ENCODE measurements at places on chromosomes 6 and 20.

DNA sequence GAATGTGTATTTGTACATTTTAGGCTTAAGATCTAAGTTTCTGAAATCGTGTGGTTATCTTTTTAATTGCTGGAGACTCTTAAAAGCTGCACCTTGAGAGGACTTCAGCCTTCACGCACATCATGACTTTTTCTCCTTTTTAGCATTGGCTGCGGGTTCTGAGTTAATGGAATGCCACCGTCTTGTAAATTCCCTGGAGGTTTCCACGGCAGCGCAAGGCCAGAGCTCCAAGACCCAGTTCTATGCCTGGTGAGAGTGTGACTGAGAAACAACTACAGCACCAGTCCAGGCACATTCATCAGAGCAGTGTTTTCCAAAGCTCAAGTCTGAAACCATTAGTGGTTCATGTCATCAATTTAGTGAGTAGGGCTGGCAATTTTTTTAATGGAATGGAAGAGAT, 23.0 kb downstream of the PRR18 start:
- DNase-seq = no peak

- no peak for DNase-seq
Measured at GRCh38 chr20:57414867-57415592, 23.8 kb downstream of the RBM38 start.

DNA sequence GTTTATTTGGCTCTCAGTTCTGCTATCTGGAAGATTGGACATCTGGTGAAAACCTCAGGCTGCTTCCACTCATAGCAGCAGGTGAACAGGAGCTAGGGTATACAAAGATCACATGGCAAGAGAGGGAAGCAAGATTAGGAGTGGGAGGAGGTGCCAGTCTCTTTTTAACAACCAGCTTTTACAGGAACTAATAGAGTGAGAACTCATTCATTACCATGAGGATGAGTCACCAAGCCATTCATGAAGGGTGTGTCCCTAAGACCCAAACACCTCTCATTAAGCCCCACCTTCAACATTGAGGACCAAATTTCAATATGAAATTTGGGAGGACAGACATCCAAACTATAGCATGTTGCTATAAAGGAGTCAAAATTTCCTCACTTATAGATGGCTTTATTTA, 85.4 kb upstream of the HCRTR2 start:
- no peak for DNase-seq

DNA sequence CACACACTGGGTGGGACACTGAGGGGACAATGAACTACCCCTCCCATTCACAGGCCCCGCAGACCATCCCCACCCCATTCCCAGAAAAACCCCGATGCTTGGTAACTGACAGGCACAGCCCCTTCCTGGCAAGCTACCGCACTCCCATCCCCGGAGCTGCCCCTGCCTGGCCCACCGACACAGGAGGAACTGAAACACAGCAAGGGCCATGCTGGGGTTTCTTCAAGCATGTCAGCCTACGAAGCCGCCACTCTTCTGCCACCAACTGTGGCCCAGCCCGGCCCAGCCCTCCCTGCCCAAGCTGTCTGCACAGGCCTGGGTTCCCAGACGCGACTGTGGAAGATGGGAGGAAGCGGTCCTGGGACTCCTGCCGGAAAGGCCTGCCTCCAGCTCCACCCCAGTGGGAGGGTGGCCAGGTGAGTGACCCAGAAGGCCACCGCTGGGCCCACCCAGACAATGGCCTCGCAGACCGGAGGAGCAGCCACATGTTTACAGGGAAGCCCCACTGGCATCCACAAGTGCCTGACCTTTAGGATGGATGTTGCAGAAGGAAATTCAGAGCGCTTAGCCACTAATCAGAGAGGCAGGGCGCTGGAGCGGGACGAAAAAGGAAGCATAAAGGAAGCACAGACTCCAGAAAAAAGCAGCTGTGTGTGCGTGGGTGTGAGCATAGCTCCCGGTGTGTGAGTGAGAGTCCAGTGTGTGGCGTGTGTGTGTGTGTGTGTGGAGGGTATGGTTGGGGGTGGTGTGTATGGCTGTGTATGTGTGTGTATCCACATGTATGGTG, 91.6 kb downstream of the PRND start:
- DNase-seq = peak; percentile 24

- no peak for DNase-seq
Measured at GRCh38 chr6:4774296-4774695, 1.9 kb upstream of the CDYL start.

DNA sequence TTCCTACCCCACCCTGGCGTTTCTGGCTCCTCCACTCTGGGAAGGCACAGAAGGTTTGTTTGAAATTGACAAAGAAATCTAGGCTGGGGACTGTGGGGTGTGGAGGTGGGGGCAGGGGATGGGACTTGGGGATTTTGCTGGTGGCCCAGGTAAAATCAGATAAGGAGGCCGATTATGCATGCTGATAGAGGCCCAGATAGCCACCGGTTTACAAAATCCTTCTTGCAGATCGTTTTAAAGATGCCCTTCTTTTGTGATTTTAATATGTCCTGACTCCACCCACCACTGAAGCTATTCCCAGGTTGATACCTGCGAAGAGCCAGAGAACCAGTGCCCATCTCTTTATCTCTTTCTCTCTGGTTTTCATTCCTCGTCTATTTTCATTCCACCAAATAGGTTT, 104.9 kb downstream of the TFAP2C start:
- no peak for DNase-seq

DNA sequence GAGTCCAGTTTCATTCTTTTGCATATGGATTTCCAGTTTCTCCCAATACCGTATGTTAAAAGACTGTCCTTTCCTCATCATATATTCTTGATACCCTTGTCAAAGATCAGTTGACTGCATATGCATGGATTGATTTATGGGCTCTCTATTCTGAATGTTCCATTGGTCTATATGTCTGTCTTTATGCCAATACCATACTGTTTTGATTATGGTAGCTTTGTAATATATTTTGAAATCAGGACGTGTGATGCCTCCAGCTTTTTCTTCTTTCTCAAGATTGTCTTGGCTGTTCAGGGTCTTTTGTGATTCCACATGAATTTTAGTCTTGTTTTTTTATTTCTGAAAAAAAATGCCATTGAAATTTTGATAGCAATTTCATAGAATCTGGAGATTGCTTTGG, 51.9 kb downstream of the KIZ start:
- DNase-seq = no peak

Data from D341Med (cell line).